ENCODE measurements at places on chromosomes 3 and 15.

DNA sequence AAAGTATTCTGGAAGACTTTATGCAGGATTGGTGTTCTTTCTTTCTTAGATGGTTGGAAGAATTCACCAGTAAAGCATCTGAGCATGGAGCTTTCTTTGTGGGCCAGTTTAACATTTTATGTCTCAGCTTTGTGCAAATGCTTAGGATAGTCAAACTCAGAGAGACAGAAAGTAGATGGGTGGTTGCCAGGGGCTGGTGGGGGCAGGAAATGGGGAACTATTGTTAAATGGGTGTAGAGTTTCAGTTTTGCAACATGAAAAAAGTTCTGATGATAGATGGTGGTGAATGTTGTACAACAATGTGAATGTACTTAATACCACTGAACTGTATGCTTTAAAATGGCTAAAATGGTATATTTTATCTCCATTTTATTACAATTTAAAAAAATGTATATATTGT is 24.8 kb downstream of the SPCS1 start:
- no peak for DNase-seq

GRCh38 chr3:124429129-124429815 is 301.0 kb upstream of the UMPS start:
- no peak for DNase-seq

DNA sequence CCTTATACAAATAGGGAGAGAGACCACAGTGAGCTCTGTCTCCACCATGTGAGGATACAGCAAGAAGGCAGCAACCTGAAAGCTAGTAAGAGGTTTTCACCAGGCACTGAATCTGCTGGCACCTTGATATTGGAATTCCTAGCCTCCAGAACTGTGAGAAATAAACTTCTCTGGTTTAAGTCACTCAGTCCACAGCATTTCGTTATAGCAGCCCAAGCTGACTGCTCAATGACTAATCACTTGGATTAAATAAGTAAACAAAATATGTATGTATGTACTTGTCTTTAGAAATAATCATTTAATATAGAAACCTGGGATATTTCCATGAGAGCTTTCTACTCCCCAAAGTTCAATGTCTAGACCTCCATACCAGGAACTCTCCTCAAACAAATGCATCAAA is 162.0 kb downstream of the IMPG2 start:
- no peak for DNase-seq

DNA sequence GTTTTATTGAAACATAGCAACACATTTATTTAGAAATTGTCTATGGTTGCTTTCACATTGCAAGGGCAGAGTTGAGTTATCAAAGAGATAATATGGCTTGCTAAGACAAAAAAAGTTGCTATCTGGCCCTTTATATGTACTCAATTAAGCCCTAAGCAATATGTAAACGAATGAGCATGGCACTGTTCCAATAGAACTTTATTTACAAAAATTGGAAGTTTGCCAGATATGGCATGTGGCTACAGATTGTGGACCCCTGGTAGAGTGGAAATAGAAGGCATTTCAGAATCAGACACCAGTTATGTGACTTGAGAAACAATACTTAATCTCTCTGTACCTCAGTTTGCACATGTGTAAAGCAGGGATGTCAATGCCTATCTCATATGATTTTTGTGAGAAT is 515.6 kb upstream of the SGO1 start:
- no peak for DNase-seq

DNA sequence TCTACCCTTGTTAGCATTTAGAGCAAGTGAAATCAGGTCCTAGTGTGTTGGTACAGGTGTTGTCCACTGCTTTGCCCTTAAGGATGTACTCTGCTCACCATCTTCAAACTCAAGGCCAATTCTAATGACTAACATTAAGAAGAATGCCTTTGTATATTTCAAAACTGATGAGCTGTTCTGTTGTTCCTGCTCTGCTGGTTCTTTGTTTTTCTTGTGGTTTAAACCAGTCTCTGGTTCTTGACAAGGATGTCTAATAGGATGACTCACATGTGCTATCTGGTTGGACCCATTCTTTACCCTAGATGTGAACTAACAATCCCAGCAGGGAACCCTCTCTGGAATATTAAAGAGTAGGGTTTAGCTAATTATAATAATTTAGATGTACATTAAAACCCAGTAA is 17.3 kb downstream of the ABHD5 start:
- no peak for DNase-seq

DNA sequence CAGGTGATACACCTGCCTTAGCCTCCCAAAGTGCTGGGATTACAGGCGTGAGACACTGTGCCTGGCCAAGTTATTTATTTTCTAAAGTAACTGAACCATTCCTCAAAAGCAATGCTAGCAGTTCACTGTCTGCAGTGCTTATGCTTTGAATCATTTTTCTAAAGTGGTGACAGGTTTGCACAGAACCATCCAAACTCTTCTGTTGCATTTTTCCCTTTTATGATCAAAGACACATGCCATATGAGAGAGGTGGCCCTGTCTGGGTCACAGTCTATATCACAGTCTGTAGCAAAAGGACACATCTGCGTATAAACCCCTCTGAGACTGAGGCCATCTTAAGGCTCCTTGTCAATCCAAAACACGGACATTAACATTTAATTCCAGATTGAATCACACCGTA is 17.2 kb downstream of the CDCP1 start:
- DNase-seq: no peak

DNA sequence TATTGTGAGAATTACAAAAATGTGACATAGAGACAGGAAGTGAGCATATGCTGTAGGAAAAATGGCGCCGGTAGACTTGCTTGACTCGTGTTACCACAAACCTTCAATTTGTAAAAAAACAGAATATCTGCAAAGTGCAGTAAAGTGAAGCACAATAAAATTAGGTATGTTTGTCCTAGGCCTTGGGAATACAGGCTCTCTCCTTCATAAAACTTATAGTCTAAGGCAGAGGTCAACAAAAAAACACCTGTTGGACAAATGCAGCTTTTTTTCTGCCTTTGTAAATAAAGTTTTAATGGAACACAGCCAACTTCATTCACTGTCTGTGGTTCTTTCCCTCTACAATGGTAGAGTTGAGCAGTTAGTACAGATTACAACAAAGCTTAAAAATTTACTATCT is 216.8 kb upstream of the SATB1 start:
- no peak for DNase-seq

GRCh38 chr3:60282866-60283265 is 968.4 kb downstream of the FHIT start:
- DNase-seq: no peak

DNA sequence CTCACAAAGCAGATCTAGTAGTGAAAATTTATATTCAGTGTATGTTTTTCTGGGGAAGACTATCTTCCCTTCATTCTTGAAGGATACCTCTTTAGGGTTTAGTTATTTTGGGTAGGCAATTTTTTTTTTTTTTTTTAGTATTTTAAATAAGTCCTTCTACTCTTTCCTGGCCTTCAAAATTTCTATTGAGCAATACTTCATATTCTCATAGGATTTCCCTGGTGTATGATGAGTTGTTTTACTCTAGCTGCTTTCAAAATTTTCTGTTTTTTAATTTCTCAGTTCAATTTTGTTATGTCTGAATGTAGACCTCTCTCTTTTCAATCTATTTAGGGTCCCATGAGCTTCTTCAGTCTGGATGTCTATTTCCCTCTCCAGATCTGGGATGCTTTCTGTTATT is 74.3 kb upstream of the PLSCR4 start:
- no peak for DNase-seq

DNA sequence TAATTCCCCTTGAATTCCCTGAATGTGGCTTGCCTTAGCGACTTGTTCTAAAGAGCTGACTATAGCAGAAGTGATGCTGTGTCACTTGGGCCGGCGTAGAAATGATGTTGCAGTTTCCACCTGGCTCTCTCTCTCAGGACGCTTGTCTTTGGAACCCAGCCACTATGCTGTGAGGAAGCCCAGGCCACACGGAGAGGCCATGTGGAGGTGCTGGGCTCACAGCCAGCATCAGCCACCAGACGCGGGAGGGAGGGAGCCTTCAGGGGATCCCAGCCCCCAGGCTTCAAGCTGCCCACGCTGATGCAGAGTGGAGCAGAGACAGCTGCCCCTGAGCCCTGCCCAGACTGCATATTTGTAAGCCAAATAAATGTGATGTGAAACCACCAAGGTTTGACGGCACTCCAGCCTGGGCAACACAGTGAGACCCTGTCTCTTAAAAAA is 18.6 kb downstream of the RNU5B-1 start:
- DNase-seq: no peak

GRCh38 chr3:185317674-185318073 is 45.3 kb upstream of the MAP3K13 start:
- DNase-seq: no peak

GRCh38 chr3:98733053-98733811 is 29.9 kb upstream of the ST3GAL6 start:
- DNase-seq: peak; percentile 26

- DNase-seq: no peak
Observed at GRCh38 chr3:143123353-143123984, 3.9 kb downstream of the CHST2 start.

GRCh38 chr3:164468055-164468454 is 610.2 kb downstream of the SI start:
- DNase-seq: no peak

- no peak for DNase-seq
Observed at GRCh38 chr15:39127925-39128617, 452.8 kb upstream of the THBS1 start.

Measured in right renal pelvis (tissue), 4 donors.